ENCODE measurements at places on chromosomes 7 and 10. TPM values are rescaled to one million over a fixed set of nuclear protein-coding genes. Genes with fewer than 3 reads are reported as not detected.

DNA sequence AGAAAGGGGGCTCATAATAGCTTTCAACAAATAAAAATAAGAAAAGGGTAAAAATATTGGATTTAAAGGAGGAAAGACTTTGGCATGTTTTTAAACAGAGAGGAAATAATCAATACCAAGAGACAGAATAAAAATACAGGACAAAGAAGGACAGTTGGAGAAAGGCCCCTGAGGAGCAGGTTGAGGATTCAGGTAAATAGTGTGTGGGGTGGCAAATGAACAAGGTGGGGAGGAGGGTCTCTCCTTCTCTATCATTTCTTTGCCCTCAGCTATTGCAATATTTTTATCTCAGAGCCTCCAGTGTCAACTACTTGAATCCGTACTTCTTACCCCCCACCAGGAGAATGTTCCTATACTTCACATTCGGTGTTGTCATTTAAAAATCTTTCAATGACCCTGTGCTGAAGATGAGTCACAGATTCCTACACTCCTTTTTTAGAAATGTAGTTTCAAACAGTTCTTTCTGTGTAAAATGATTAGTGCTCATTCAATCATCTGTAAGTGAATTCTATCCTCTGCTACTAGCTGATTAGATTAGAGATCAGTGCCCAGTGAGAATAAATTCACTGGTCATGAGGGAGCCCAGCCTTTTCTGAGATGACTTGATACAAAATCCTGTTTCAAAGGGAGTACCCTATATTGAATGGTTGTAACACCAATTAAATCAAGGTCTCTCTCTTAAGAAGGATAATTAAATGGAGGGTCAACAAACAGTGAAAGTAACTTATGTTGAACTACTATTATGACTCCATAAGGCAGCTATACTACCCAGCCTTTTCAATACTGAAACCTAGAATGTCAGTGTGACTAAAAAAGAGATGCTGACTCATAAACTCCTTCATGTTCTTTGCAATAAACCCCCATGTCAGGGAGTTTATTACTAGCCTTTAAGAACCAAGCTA lies 50.4 kb upstream of the WNT16 start:
- no peak for DNase-seq

GIMAP8 gene
- 8.1 TPM for total RNA-seq

- DNase-seq, result no peak
Measured at GRCh38 chr7:26587536-26587935, 276.9 kb downstream of the SKAP2 start.

LRIT1 gene
- not detected for total RNA-seq

DNA sequence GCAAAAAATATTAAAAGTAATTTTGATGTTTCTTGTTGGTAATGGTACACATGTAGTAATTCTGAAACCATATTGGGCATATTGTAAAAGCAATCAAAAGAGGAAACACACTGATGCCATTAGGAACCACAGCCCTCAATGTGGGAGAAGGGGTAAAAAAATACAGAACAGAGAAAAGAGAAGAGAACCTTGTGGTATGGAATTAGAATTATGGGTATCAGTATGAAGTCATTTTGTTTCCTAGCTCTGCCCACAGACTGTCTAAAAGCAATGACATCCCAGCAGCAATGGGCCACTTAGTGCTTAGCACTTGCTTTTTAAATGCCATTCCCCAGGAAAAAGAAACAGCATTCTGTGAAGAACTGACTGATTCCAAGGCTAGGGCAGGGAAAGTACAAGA lies 61.5 kb downstream of the CPVL start:
- DNase-seq, result no peak

DNA sequence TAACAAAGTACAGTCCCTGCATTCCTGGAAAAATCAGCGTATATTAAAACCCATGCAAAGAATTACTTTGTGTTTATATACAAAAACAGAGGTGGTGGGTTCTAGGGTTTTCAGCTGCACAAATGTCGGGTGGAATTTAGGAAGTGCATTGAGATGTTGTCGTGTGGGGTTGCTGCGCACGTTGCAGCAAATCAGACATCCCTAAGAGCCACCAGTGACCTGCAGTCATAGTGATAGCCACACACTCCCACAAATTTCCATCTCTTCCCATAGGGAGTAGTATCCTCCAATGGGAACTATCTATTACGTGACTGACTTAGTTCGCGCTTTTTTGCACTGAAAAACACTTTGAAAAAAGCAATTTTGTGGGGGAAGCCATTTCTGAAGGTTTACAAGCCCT lies 375.2 kb upstream of the GALNT17 start:
- no peak for DNase-seq

- no peak for DNase-seq
Measured at GRCh38 chr7:2258661-2259365, 16.8 kb downstream of the NUDT1 start.

DNA sequence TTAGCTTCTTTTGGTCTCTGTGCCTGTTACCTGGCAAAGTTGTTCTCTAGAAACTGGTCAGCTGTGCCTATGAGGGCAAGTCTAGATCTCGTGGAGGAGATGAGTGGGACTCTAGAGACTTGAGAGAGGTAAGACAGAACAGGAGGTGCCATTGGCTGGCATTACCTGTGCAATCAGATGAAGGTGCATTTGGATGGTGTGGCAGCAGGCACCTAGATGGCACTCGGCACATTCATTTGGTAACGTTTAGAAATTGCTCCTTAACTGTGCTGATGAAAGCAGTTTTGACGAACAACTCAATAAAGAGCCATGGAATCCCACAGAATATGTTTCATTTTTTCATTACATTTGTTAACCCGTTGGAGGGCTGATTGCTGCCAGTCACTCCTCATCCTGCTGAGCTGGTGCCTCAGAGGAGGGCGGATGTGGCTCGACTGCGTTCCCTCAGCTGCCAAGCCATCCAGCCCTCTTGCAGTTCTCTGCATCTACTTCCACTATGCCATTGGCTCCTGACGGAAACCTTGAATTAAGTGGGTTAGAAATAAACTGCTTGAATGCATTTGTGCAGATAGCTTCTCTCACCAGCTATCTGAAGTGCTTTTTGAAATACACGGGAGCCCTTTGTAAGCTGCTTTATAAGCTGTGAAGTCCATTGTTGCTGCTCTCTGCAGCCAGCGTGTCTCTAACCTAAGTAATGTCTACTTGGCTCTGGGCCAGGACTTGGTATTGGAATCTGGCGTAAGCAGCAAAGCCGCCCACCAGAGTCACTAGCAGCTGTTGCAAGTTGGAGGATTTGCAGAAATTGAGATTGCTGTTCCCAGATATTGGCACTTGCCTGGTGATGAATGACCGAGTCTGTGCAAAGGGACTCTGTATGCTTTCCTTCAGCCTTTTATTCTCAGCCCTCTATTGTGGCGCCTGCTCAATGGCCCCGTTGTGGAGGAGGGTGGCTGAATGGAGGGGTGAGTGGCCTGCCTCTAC lies 87.4 kb downstream of the LRRC4 start:
- DNase-seq, result no peak

ETV1 gene
- total RNA-seq, result not detected

DNA sequence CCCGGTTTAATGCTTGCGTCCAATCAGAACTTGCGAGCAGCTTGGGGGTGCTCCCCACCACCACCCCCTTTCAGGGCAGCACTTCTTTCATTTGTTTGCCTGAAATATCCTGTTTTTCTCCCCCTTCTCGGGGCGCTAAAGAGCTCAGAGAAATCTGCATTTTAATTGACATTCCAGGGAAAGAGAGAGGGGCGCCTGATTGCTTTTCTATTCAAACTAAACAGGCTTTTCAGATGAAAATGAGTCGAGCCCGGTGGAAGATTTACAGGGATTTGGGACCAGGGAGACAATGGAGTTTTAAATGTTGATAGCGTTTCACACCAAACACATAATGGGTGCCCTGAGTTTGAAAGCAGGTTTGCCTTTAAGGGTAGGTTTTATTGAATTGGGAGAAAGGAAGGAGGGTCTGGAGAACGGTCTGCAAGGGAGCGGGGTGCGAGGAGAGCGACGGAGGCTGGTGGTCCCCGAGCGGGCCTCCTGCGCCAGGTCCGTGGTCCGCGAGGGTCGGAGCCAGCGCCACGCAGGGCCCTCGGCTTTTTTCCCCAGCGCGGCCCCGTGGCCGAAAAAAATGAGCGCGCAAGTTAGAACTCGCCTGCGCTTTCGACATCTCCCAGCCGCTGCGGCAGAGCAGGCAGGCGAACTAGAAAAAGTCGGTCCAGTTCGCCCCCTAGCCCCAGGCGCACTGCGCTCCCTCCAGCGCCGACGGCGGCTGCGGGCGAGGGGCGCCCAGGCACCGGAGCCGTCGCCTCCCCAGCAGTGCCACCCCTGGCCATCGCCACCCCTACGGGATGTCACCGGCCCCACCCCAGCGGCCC lies 1.3 kb downstream of the FGFR2 start:
- DNase-seq, result no peak

DNA sequence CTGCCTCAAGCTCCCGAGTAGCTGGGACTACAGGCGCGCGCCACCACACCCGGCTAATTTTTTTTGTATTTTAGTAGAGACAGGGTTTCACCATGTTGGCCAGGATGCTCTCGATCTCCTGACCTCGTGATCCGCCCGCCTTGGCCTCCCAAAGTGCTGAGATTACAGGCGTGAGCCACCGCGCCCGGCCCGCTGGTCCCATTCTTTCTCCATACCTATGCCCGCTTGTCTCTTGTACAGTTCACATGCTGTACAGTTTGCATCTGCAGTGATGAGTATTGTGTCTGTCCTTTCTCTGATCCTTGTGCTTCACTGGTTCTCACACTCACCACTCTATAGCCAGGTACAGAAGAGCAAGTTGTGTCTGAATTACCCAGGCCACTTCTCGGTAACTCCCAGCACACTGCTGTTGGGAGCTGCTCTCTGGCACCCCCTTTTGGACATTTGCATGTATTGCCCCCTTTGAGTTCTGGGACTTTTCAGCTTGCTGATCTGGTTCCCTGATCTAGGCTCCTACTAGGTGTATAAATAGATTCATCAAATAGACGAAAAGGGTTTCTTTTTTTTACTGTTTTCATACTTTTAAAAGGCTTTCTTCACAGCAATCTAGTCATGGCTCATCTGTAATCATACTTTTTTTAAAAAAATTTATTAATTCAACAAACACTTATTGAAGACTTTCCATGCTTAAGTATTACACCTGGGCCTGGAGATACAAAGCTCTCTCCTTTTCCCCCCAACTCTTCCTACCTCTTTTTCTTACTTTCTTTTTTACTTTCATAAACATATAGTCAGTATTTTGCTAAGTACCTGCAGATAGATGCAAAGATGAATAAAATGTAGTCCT lies 53.5 kb downstream of the AOAH start:
- DNase-seq, result peak; percentile 19

DNA sequence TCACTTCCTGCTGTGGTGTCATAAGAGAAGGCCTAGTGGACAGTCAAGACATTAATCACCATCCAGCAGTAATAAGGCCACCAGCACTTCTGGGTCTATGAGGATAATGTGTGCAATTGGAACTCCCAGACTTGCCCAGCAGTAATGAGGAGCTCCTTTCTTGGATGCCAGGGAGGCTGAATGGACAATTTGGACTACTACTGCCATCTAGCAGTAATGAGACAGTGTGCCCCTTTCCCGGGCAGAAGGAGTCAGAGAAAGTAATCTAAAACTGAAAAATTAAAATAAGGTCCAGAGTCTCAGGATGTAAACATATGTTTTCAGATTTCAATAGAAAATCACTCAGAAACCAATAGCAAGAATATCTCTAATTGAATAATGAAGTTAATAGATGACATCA lies 400.4 kb downstream of the CDC14C start:
- no peak for DNase-seq

KAZALD1 gene
- not detected for total RNA-seq

ACBD7 gene
- 0.77 TPM for total RNA-seq

GRCh38 chr7:135714534-135715009 lies 13.4 kb downstream of the SLC13A4 start:
- no peak for DNase-seq

DNA sequence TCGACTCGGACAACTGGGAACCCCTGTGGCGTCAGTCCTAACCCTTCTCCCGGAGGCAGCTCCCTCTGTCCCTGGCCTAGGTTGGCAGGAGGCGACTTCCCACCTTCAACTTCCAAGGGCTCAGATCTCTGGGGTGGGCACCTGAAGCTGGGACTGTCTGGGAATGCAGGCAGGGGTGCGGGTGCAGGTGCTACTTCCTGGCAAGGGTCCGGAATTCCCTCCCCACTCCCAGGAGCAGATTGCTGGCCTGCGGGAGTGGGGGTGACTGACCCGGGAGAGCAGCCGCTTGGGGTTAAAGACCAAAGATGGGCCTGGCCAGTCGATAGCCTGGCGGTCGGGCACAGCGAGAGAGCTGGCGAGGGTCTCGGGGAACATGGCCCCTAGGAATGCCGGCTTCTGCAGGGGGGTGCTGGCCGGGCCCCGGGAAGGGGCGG lies 387 bp downstream of the EPHA1 start:
- no peak for DNase-seq

GNA12 gene
- total RNA-seq, result 19.2 TPM

All from T-helper 17 cell (primary cell).